NCI-H2227 treated with DMSO at 0.1 percent for 48 hours (cell line): ENCODE measurements at places on chromosomes 7 and 10.

- no peak for DNase-seq
Observed at GRCh38 chr7:7210475-7211237, 28.3 kb downstream of the C1GALT1 start.

DNA sequence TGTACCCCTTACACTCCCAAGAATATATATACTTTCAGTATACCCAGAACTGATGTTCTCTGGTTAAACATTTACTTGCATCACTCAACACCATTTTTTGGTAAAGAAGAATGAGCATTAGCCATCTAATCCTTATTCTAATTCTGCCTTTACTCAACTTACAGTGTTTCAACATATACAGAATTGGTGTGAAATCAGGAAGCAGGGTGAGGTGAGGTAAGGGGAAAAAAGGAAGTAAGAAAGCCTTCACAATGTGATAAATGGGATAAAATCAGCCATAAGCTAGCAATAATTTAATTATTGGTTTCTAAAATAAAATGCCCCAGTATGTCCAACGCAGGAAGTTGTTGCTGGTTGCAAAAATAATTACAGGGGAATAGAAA lies 605.4 kb downstream of the KCNMA1 start:
- no peak for DNase-seq

- no peak for DNase-seq
Observed at GRCh38 chr10:63491588-63492316, 26.0 kb upstream of the JMJD1C start.

DNA sequence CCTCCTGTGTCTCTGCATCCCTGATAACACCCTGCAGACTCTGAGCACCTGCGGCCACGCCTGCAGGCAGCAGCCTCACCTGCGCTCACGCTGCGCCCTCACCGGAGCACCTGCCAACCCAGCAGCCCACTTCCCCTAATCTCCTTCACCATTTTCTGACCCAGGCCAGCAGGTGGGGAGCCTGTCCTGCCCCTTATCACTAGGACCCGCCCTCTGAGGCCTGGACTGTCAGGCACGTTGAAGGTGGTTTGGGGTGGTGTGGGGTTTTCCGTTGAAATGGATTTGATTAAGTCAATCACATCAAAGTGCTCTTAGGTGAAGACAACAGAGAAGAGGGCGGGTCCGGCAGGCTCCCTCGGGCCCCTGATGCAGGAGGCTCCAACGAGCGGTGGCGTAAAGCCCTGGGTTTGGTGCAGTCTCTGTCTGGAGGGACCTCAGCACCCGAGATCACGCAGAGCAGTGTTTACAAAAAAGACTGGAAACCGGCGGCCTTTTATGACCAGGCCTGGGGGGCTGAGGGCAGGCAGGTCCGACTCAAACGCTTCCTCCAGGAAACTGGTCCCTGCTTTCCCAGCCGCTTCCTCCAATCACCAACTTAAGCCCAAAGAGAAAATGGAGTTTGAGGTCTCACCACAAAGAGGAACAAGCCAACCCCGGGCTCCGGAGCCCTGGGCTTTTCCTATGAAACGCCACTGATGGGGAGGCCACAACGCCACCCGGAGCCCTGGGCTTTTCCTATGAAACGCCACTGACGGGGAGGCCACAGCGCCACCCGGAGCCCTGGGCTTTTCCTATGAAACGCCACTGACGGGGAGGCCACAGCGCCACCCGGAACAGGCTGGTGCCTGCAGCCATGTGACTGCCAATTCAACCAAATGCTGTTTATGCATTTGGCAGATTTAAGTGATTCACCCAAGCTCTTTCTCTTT lies 45.5 kb downstream of the DPYSL4 start:
- no peak for DNase-seq

DNA sequence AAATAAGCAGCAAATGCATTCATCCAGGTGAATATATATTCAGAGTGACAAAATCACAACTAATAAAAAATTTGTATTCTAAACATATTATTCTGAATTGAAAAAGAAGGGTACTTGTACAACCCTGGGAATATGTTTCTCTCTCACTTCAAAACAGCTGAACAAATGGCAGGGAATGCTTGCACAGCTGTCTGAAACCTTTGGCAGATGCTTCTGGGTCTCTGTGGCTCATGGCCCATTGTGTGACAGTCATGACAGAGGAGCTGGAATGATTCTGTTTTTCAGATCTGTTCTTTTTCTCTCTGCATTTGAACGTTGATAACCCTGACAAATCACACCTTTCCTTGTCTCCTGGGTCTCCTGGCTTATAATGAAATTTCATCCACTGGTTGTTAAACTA lies 275.7 kb upstream of the FZD1 start:
- DNase-seq = no peak

DNA sequence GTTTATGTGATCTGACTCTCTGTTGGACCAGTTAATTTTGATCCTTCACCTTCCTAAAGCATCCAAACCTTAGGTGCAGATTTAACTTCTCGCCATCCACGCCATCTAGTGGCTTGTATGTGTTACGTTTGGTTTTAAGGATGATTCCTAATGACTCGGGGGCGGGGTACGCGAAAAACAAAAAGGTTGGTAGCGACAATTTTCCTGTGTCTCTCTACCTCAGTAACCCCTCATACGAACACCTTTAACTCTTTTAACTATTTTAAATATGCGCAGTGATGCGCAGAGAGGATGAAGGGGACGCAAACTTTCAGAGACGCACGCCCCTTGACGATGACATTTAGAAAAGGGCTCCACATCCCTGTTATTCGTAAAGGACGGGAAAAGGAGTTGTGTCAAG lies 714 bp upstream of the KCND2 start:
- peak; percentile 65 for DNase-seq

DNA sequence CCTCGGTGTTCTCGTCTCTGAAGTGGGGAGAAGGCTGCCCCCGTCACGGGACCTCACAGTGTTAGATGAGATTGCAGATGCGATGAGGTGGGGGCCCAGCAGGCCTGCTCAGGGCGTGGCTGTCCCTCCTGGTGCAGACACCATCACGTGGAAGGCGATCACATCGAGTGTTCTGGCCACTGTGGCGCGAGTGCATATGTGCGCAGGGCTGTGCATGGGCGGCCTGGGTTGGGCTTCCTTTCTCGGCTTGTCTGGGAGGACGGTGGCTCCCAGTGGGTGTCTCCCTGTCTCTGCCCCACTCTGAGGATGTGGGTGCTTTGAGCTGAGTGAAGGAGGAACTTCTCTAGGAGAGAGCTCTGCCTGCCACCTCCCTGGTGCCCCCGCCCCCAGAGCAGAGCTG lies 83.1 kb downstream of the LHPP start:
- no peak for DNase-seq

- peak; percentile 89 for DNase-seq
Observed at GRCh38 chr7:134891262-134891695, 95.0 kb upstream of the AGBL3 start.

GRCh38 chr10:70354556-70354955 lies 27.9 kb downstream of the LRRC20 start:
- no peak for DNase-seq

DNA sequence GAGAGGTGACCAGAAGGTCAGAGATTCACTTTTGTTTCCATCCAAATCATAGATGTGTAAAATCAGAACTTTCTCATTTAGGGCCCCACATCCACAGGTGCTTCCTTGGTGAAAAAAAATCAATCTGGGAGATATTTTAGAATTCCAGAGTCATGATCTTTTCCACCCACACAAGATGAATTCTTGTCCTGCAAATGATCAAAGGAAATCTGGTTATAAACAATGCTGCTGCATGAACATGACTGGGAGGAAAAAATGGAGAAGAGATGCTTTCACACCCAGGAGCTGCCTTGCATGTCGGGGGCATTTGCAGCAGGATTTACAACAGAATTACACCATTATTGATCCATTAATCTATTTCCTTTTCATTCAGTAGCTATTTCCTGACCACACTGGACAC lies 106.5 kb upstream of the TMEM72 start:
- DNase-seq = no peak

DNA sequence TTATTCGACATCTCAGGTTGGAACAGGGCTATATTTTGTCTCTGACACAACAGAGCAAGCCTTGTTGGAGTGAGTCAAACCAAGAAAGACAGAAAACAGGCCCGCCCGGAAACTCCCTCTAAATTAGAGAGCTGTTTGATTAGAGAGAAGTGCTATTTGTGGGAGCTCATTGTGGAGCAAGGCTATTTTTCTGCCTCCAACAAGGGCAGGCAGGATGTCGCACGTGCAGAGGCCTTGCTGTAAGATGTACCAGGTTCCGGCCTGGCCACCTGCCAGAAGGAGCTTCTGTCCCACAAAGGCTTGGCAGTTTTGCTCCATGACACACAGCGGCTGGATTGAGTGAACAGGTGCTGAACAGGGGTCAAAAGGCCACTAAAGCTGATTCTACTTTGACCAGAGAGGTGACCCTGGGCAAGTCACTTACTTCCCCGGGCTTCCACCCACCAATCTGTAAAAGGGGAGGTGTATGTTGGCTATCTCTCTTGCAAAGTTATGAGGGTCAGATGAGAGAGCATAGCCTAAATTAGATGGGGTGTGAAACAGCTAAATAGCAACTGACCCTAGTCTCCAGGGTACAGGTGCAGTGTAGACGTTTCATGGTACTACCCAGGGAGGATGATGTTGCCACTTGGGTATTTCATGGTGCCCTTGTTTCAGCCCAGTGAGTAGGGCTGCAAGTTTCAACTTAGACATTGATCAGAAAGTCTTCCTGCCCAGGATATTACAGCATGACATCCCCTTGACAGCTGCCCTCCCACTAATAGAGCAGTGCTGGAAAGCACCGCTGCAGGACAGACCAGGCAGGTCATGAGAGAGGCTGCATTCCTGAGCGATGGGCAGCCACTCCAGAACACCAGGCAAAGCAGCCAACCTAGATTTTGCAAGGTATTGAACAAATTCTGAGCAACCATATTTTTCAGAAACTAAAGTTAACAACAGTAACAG lies 62.0 kb downstream of the VSTM4 start:
- DNase-seq = no peak

DNA sequence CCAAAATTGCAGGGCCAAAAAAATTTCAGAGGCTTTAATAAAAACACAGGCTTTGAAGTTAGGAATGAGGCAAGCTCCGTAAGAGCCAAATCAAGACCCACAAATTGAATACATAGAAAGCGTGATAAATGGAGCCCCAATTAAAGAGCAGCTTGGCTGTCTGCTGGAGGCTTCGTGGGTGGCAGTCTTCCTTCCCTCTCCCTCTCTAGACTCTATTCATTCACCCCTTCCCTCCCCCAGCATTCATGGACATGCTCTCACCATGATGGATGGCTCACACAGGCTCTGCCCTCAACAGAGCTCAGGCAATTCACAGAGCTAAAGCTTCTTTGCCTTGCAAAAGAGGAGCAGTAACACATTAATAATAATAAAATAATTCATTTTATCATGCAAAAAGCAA lies 214.1 kb downstream of the HERPUD2 start:
- DNase-seq = no peak

DNA sequence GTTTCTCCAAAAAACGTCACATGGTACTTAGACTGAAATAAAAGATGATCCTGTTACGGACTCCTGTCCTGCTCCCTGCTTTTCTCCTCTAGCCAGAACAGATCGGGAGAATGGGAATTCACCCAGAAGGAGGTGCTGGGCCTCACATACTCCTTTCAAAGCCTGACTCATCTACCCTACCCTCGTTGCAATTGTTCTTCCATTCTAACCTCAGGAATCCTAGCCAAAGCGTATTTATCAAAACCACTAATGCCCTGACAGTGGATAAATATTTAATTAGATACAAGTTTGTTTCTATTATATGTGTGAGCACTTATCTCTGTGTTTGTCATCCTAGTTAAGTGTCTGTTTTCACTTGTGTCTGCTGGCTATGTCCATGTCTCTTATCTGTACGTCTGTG lies 21.7 kb downstream of the ZCWPW1 start:
- DNase-seq = no peak

DNA sequence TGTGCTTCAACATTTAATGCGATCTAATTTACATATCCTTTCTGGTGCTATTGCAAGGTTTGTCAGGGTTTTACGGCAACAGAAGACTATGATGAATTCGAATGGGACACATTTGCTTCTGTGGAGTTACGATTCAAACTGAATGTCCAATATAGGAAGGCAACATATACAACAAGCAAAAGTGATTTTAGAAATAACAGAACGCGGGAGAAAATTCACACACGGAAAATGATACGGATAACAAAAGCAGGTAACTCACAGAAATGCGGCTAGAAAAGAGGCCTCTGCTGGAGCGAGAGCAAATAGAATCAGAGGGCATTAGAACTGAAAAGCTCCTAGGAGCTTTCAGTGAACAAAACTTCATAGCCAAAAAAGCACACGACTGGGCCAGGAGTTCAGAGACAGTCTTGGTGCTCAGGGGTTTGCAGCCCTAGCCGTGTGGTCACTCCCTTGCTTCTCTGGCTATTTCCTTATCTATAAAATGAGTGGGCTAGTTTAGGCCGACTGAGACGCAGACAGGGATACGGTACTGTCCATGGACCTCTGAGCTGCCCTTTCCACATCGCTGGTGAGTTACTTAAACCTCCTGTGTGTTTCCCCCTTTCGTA lies 557 bp upstream of the TAX1BP1 start:
- DNase-seq = no peak

GRCh38 chr7:51647931-51648351 lies 331.3 kb upstream of the COBL start:
- peak; percentile 43 for DNase-seq

DNA sequence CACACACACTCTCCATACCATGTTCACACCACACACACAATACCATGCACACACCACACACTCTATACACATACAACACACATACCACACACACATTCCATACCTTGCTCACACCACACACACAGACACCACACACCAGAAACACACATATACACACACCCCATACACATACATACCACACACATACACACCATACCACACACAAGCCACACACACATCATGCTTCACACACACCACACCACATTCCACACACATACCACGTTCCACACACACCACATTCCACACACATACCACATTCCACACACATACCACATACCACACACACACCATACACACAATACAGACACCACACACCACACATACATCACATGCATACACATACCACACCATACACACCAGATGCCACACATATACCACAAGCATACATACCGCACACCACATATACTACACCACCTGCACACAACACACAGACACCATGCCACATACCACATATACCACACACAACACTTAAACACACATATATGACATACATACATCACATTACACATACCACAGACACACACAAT lies 282.7 kb downstream of the POU6F2 start:
- DNase-seq = no peak
